ENCODE measurements at places on chromosomes 5 and 9.

- DNase-seq, result no peak
These were observed 114.7 kb downstream of the TAF11L14 start for GRCh38 chr5:17748941-17749340.

DNA sequence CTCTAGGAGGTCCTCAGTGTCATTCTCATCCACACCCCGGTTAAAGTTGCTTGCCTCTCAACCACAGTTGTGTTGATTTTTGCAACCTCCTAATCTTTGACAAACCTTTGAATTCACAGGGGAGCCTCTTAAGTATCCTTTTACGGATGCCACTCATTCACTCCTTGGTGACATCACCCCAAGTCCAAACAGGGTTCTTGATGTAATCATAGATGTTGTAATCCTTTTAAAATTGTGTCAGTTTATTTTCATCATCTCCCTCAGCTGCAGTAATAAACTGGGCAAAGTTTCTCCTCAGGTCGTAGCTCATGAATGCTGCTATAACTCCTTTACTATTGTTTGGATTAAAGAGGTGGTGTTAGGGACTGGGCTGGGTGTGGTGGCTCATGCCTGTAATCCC, 637.2 kb upstream of the NUDT12 start:
- DNase-seq, result no peak

DNA sequence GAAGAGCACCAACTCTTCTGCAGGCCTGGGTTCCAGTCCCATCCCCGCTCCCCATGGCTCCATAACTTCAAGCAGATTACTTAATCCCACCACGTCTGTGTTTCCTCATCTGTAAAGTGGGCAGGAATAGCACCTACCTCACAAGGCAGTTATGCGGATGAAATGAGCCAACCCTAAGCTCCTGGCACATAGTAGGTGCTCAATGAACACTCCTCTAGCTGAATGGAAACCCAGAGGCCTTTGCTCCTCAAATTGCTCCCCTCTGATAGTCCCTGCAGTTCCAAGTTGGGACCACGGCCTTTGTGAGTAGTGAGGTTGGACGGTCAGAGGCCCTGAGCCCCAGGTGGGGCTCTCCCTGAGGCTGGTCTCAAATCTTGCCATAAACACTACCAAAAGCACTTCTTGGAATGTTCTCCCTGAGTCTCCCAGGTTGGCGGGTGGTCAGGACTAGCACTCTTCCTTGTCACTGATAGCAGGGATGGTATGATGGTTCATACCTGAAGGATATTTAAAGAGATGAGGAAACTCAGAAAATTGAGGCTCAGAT, 35.5 kb upstream of the SYNPO start:
- no peak for DNase-seq

DNA sequence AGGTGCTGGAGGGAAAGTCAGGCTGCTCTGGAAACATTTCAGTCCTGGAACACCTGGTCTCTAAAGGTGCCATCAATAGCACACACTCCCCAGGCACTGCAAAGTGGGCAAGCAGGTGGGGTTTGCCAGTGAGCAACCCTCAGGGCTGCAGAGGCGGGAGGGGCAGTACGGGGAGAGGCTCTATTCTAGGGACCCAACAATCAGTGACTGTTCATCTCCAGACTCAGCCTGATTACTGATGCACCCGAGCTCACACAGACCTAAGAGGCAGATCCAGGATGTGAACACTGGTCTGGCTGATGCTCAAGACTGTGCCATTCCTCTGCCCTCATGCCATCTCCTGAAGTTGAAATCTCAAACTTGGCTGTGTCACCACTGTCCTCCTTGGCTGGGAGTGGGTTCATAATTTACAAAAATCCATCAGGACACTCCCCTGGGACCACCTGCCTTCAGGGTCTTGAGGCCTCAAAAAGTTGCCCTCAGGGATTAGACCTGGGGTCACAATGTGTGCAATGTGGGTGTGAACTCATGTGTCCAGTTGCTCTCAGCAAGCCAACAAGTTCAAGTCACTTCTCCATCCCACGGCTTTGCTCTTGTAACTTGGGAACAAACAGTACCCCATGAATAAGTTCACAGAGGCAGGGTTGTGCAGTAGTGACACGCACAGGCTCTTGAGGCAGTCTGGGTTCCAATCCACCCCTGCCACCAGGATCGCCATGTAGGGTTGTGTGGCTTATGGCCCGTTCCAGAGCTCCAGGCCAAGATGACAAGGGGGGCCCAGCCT, 19.9 kb upstream of the KCNMB1 start:
- no peak for DNase-seq

DNA sequence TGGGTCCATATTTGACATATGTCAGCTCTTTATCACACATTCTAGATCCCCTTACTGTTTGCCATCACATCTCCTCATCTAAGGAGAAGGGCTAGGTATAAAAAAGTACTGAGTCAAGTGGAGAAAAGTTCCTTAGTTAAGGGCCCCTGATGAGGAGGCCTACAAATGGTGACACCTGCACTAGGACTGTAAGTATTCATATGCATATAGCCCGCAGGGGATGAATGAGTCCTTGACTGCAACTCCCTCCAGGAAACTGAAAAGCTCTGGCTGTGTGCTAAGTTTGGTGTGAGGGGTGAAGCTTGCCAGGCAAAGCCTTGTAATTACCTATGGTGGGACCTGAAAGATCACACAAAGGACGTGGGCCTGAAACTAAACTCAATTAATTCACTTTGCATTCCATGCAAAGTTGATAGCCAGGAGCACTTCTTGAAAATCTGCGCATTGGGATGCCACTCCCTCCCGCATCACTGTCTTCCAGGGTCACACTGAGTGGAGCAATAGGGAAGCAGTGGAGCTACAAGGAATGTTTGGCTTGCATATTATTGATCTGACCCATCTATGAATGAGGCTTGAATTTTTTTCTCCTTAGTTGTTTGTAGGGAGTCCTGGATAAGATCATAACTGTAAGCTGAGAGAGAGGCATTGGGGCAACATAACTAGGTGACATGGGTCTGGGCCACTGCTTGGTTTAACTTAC, 11.9 kb upstream of the EQTN start:
- DNase-seq, result no peak

- no peak for DNase-seq
These were observed 38.1 kb downstream of the CMYA5 start for GRCh38 chr5:79727451-79728355.

GRCh38 chr9:113558632-113559502, 95.3 kb downstream of the RGS3 start:
- DNase-seq, result no peak

- DNase-seq, result no peak
These were observed 14.6 kb upstream of the CFAP95 start for GRCh38 chr9:69805962-69806515.

DNA sequence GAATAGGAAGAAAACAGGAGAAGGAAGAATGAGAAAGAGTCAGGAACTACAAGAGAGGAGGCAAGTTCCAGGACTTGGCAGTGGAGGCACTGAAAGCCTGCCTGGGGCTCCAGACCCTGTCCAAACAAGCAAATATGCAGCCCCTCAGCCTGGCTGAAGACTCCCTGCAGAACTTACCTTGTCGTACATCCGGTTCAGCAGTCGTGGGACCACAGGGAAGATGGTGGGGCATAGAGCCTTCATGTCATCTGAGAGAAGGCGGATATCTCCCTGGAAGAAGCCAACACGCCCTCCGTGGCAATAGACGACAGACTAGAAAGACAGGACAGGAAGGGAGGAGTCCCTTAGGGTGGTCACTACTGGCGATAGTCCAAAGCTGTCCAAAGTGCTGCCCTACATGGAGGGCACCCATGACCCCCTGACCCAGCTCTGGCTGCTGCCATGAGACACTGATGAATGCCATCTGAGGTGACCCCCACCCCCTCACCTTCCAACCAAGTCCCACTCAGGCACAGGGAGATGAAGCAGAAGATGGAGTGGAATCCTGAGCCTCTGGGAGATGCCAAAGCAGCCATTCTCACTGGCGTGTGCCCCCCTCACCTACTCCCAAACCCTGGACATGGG, 27.7 kb upstream of the MEIKIN start:
- DNase-seq, result no peak

- no peak for DNase-seq
These were observed 281.0 kb downstream of the EFNA5 start for GRCh38 chr5:107389775-107390148.
